ENCODE measurements at places on chromosomes 5 and 9.

GRCh38 chr9:16825331-16825725 is 45.1 kb downstream of the BNC2 start:
- DNase-seq, result no peak

- no peak for DNase-seq
Measured at GRCh38 chr5:6910950-6911349, 197.7 kb downstream of the TENT4A start.

DNA sequence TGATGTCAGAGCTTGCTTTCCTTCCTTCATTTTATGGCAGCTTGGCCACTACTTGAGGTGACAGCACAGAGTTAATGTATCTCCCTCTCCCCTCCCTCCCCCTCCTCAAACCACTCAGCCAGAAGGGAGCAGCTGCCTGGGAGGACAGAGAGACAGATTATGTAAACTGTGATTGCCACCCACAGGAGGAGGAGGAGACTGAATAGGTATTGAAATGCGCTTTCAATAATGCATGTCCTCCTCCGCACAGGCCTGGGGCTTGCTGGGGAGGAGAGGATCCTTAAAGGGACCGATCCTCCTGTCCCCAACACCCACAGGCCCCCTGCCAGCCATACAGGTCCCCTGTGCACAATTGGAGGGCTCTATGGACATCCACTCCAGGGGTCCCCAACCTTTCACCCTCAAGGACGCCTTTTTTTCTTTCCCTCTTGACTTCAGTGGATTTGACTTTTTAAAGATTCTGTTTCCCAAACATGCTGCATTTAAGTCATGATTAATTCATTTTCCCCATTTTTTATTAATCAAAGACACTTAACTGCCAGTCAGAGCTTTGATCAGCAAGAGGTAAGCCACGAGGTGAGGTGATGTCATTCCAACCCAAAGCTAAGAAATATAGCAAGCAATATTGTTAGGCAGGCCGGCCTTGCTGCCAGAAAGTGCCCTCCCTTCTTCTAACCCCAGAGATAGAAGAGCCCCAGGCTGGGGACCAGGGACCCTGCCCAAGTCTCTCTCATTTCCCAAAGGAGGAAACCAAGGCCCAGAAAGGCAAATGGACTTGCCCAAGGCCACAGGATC is 47.5 kb upstream of the CPLX2 start:
- peak; percentile 40 for DNase-seq

- DNase-seq, result peak; percentile 78
Measured at GRCh38 chr9:95048225-95049087, 269.1 kb downstream of the FANCC start.

GRCh38 chr5:108924457-108924961 is 176.8 kb downstream of the FER start:
- DNase-seq, result no peak

DNA sequence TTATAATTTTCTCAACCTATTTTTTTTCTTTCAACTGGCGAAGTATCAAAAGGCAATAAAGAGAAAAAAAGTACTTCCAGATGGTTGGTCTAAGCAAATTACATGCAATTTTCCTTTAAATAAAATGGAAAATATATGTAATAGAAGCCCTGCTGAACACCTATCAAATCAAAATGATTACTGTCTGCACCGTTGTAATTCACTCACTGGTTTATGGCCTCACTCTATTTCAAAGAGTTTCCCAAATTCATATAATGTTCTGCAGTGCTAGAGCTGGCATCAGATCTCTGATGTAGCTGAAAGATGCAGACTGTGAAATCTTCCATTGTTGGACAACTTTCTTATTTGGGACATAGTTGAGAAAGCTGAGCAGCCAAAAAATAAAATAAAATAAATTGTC is 130.3 kb downstream of the SEMA5A start:
- DNase-seq, result no peak

DNA sequence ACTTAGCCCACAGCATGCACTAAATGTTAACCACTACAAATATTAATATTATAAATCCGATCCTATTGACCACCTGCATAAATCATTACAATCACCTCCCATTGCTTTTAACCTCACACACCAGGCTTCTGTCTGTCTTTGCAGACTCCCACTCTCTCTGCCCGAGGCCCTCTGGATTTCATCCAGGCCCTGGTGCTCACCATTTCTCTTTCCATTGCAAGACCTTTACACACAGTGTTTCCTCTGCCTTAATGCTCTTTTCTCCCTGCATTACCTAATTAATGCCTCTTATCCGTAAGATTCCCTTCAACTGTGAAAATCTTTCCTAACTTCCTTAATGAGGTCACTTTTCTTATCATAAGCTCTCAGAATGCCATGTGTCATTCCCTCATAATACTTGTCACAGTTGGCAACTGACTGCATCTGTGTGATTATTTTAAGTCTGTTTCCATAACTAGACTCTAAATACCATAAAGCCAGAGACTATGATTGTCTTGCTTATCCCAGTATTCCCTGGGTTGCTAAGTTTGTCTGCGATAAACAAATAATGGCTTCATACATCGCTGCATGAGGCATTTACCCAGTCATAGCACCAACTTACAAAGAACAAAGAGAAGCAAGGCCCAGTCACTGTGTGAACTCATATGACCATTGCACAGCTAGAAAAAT is 155.1 kb downstream of the CCDC192 start:
- no peak for DNase-seq

DNA sequence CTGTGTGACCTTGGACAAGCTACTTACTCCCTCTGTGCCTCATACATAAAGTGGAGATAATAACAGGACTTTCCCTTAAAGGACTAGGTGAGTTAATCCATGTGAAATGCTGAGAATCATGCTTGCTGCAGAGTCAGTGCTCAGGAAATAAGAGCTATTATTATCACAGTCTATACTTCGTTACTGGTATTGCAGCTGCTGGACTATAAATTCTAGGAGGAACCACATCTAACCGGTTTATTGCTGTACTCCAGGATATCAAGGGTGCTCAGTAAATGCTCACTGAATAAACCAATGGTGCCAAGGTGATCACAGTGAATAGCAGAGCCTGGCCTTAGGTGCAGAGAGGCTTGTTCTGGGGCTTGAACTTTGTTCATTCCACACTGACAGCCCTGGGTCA is 69.3 kb downstream of the HSPA4 start:
- DNase-seq, result no peak

DNA sequence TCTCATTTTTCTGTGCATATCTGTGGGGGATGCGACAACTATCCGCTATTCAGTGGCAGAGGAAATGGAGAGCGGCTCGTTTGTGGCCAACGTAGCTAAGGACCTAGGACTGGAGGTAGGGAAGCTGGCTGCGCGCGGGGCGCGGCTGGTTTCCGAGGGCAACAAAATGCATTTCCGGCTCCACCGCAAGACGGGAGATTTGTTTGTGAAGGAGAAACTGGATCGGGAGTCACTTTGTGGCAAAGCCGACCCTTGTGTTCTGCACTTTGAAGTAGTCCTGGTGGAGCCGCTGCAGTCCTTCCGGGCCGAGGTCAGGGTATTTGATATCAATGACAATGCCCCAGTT is 320 bp downstream of the PCDHB1 start:
- peak; percentile 56 for DNase-seq

- no peak for DNase-seq
Measured at GRCh38 chr9:4038182-4038723, 261.6 kb downstream of the GLIS3 start.

GRCh38 chr5:88761269-88761850 is 121.6 kb downstream of the MEF2C start:
- DNase-seq, result no peak

DNA sequence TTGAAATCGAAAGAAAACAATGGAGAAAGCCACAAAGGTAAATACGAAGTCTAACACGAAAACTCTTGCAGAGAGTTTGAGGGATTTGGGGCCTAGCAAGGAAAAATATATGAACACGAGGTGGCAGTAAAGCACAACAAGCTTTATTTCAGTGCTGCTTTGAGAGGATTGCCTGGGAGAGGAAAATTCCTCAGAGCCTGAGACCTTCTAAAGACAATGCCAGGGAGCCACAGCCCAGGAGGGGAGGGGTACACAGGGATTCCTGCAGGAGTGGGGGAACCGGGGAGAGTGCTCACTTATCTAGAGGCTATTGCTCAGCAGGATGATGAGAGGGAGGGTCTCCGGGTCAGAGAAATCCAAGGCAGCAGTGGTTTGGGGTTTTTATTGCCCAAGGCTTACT is 134.9 kb upstream of the ADCY2 start:
- DNase-seq, result peak; percentile 88

- peak; percentile 76 for DNase-seq
Measured at GRCh38 chr9:126705767-126706697, 92.3 kb downstream of the LMX1B start.

DNA sequence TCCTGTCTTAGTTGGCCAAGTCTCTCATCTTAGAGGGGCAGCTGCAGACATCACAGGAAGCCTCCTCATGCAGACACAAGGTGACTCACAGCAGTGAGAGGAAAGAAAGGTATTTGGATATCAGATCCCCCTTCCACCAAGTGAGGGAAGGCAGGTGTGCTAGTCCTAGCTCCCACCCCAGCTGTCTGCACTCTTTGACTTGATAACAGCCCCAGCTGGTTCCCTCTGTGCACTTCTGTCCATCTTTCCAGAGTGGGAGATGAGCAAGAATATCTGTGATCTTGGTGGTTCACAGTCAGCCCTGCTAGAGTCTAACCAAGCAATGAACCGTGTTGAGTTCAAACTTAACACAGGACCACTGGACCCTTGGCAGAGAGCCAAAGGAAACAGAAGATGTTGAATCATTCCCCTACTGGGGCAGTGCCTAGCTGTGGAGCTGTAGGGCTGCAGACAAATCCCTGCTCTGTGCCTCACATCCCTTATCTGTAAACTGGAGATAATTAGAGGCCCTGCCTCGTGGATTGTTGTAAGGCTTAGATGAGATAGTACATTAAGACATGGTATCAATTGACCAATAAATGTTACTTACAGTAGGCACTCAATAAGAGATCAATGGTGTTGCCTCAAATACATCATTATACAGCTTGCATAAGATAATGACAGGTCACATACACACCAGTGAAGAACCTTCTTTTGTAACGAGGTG is 39.1 kb downstream of the SH3RF2 start:
- DNase-seq, result no peak

GRCh38 chr5:40554813-40555212 is 124.9 kb upstream of the PTGER4 start:
- no peak for DNase-seq

DNA sequence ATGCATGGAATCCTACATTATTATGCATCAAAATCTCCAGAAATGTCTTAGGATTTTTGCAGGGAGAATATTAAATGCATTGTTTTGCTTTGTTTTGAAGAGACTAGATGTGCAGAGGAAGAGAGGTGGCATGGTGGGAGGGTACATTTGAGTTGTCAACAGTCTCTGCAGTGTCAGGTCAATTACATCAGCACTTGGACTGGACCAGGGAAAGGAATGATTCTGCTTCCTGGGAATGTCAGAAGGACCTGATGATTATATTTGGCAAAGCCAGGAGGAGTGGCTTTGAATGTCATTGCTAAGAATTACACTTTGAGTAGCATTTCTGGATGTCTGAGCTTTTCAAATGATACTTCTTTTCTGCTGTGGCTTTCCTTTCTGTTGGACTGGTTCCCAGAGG is 17.5 kb upstream of the TMEFF1 start:
- DNase-seq, result no peak

DNA sequence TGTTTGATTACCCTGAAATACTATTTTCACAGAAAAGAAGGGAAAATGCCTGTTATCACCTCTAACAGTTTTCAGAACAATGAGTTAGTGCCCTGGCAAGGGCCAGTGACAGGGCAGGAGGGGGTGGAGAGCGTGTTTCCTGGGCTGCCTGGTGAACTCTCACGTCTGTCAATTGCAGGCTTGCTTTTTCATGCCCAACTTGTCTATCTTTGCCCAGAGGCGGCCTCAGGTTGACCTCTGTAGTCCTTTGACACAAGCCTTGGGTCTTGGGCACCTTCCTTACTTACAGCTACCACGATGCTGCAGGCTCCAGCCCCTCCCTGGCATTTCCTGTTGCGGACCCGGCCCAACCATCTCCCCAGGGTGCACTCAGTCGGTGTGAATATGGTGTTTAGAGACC is 2.2 kb upstream of the CEL start:
- peak; percentile 13 for DNase-seq

- no peak for DNase-seq
Measured at GRCh38 chr5:18142831-18143230, 508.6 kb downstream of the TAF11L14 start.

- DNase-seq, result no peak
Measured at GRCh38 chr5:126351153-126351552, 72.1 kb upstream of the GRAMD2B start.
